ENCODE measurements at places on chromosomes 2 and 18.

- no peak for DNase-seq
These were observed 112.3 kb upstream of the ZNF521 start for GRCh38 chr18:25464227-25464626.

DNA sequence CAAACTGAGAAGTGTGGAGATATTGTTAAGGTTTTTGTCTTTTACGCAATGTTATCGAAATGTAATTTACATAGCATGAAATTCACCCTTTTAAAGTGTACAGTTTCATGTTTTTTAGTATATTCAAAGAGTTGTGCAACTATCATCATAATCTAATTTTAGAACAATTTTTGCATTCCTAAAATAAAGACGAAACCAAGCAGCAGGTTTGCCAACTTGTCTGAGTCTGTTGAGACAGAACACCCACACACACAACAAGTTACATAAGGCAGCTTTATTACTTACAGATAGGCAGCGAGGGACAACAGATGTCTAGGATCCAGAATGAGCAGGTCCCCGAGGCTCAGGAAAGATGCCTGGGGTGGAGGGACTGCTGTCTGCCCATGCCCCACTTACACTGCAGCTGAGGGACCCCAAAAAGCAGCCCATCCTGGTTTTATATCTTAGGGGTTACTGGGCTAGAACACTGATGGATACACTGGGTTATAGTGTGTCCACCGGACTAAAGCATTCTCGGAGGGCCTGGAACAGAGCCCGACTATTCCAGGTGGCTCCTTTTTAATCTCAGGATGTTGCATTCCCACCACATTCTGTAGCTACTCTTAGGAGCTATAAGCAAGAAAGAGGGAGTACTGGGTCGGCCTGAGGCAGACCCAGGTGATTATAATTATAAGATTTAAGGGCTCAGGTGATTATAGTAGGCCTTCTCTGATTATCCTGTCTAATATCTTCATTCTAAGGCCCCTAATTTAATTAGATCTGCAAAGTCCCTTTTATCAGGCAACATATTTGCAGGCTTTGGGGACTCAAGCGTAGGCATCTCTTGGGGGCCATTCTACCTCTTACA, 150.2 kb upstream of the DOK6 start:
- DNase-seq, result no peak

DNA sequence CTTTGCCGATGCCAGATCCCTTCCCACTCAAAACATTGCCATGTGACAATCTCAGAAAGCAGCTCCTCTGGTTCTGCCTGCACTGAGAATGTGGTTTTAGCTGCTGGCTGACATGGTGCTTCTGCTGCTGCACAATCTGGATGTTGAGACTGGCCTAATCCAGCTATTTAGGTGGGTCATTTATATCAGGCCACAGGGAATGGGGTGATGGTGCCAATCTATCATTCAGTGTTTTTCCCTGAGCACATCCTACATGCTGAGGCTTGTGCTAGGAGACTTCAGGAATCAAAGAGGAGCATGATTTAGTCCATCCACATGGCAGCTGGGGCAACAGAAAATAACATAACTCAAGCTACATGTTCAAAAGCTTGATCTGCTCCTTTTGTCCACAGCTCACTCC, 144.7 kb downstream of the CYRIA start:
- DNase-seq, result no peak

GRCh38 chr2:134681201-134681600, 37.6 kb downstream of the TMEM163 start:
- no peak for DNase-seq

DNA sequence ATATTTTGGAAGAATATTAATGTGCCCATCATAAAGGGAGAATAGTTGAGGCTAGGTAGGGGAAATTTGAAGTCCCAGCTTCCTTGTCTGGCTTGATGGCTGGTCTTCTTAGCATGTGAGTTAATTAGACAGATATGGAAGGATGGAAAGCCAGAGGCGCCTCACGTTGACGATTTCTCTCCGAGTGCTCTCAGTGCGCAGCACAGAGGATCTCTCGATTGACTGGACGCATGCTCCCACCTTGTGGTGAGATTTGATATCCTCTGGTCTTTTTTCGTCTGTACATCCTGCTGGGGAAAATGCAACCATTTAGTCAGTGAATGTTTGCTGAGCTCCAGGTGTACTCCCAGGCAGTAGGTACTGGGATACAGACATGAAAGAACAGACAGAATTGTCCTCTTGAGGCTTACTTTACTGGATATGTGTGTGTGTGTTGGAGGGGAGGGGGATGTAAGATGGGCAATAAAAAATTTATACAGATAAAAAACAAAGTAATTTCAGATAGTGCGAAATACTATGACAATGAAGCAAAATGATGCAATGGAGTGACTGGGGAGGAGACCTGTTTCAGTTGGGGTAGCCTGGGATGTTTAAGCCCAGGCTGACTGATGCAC, 66.9 kb upstream of the ZNG1B start:
- peak; percentile 65 for DNase-seq
